ENCODE measurements at places on chromosomes 12 and 14.

GRCh38 chr12:132541996-132542395, 52.0 kb downstream of the FBRSL1 start:
- DNase-seq, result no peak

DNA sequence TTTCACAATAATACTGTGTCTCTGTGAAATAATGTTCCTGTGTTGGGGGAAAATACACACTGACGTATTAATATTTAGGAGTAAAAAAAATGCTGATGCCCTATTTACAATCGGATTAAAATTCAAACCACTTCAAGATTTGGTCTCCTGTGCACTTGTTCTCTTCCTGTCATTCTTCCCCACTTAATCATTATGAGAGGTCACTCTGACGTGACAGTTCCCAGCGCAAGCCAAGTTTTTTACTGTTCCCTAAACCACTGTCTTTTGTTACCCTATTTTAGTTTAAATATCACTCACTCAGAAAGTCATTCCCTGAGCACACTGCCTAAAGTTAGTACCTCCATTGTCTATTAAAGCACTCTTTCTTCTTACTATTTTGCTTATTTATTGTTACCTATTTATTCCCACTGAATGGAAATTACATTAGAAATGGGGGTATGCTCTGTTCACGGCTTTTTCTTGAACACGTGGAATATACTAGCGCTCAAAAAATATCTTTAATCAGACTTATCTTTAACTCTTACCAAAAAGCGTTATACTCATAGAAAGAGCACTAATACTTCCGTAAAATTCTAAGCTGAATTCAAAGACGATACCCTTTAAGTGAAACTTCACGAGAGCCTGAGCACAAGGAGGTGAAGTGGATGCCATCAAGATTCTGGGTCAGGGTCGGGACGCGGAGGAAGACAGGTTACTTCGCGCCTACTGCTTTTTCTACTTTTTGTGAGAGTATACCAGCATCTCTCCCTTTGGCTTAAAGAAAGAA, 670 bp upstream of the PSMA3 start:
- no peak for DNase-seq

DNA sequence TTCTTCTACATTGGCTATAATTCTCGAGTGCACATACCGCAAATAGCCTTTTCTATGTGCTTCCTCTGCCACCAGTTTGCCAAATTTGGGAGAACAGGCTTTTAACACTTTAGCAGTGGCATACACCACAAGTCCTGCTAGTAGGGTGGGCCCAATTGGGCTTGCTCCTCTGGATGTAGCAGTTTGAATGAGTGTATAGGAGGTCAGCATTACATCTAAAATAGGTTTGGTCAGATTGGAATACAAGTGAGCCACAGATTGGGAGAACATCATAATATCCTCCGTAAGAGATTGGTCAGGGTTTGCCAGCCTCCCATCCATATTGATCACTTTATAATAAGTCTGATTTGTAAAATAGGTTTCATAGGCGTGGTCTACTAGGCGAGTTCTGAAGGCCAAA, 902 bp downstream of the ABCD2 start:
- DNase-seq, result no peak

DNA sequence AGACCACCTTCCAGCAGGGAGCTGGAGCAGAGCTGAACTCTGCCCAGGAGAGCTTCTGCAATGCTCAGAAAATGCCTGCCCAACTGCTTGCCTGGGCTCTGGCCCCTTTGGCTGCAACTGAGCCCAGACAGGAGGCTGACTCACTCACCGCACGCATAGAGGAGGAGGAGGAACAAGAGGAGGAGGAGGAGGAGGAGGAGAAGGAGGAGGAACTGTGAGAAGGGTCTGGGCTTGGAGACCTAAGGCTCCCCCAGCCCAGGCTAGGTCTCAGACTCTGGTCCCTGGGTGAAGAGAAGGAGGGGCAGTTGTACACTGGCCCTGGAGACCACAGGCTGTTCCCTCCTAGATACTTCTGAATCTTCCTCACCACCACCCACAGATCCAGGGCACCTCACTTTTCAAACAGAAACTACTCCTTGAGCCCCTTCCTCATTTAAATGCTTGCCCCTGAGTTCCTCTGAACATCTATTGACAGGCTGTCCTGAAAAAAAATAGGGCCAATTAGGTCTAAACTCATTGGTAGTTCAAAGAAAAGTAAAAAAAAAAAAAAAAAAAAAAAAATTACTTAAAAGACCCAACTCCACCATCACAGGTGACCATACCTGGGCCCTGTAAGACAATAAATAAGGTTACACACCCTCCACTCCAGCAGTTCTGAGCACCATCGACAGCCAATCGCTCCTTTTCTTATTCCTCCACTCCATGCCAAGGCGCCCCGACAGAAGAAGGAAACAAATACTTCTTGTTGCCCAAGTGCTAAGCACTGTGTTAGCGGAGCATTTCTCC, 674 bp downstream of the VDR start:
- no peak for DNase-seq

DNA sequence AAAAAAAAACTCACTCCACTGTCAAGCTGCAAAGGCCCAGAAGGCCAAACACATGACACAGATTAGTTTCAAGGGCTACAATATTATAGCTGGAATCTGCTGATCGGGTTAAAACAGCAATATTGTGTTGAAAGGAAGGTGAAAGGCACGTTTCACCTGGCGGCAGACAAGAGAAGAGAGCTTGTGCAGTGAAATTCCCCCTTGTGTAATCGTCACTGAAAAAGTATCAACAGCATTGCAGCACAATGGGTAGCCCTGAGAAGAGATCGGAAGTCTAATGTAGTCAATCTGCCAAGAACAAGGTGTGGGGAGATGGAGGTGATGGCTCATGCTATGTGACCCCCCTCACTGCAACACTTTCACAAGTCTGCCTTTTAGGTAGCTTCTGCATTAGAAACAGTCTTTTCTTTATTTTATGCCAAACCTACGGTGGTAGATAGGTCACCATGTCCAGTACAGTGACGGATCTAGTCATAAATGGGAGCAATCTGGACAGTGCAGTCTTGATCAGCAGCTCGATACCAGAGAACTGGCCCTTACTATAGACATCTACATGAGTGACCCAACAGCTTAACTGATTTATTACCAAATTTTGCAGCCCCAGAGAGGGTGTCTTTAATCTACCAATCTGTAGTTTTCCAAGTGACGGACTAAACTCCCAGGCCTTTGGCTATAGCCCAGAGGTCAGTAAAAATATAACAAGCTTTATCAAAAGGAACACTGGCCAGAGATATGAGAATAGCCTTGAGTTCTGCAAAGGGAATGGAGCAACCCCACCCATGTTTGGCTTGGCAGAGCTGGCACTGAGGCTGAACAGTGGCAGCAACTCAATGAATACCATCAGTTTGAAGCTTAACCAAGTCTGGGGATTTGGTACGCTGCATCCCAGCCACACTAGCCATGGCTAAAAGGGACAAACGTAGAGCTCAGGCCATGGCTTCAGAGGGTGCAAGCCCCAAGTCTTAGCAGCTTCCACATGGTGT, 35.4 kb downstream of the SPTSSA start:
- no peak for DNase-seq

DNA sequence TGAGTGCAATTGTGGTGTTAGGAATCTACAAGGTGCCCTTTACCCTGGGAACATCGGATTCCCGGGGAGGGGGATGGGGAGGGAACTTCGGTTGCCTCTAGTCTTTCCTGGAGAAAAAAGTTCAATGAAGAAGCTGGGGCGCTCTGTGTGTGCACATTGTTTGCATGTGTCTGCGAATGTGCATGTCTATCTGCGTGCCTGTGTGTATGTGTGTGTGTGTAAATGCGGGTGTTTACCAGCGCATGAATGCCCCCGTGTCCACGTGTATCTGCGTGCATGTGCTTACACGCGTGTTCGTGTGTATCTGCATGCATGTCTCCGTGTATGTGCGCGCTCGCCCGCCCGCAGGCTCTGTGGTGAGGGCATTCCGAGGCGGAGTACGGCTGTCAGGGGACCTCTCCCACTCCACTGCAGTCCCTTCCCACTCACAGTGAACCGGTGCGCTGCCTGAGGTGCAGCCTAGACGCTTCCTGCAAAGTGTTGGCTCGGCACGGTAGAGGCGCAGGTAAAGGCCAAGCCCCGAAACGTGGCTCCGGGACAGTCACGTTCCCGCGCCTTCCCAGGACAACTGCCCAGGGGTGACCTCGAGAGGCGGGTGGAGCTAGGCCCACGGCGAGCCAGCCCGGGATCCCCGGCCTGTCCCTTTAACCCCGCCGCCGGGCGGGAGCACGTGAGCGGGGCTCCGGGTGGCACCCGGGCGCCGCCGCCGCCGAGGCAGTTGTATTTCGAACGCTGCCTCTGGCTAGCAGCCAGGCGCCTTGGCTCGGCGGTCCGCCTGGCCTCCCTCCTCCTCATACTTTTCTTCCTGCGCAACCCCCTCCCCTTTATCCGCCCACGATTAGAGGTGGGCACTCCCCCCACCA, 539 bp upstream of the HMGA2 start:
- no peak for DNase-seq

- DNase-seq, result no peak
Measured at GRCh38 chr12:39272871-39273655, 169.9 kb downstream of the KIF21A start.

DNA sequence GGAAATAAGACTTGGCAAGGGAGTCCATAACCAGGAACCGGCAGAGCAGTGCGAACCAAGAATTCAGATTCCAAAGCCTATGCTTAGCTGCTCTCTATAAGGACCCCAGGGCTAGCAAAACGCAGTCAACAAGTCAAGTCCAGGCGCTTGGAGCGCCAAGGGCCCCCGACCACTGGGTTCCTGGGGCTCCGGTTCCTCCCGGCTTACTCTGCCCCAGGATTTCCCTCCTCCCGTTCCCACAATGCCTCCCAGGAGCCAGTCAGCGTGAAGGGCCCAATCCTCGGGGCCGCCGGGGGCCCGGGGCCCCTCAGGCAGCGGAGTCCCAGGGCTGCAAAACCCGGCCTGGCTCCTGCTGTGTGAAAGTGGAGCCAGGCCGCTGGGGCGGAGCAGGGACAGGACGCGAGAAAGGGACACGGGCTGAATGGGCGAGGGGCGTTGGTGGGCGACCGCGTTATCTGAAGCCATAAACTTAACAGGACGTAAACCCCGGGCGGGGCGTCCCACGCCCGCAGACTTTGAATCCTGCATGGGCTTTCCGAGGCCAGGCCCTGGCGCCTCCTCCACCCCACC, 1.5 kb downstream of the KRT8 start:
- DNase-seq, result no peak

DNA sequence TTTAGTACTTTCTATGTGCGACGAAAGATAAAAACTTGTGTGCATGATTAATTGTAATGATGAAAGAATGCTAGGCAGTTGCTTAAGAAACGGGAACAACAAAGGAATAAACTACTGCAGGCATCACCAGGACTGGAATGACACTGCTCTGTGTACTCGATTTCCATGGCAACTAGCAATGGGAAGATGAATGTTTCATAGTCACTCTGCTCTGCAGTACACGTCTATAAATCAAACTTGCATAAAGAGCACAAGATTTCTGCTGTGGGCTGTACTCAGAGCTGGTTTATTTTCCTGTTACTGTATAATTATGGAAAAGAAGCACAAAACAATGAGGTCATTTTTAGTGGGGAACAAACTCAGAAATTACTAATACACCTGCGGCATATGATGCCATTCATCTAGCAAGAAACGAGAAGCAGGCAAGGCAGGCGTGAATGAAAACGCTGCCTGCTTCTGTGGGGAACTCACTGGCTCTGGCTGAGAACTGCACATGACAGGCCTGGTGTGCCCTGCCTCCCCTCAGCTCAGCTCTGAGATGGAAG, 41.8 kb downstream of the EFCAB11 start:
- no peak for DNase-seq

- DNase-seq, result no peak
Measured at GRCh38 chr12:96338852-96339471, 61.3 kb downstream of the CDK17 start.

- no peak for DNase-seq
Measured at GRCh38 chr12:106994579-106995220, 7.8 kb upstream of the MTERF2 start.

DNA sequence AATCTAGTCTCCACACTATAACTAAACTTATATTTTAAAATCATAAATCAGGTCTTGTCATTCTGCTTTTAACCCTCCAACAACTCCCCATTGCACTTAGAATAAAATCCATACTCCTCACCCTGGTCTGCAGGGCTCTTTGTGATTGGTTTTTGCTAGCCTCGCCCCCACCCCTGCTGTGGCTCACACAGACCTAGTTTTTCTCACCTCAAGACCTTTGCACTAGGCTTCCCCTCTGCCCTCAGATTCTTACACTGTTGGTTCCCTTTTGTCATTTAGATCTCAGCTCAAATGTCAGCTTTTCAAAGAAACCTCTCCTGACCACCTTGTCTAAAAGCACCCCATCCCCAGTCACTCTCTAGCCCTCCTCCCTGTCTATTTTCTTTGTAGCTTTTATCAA, 10.7 kb upstream of the LHX5 start:
- no peak for DNase-seq

DNA sequence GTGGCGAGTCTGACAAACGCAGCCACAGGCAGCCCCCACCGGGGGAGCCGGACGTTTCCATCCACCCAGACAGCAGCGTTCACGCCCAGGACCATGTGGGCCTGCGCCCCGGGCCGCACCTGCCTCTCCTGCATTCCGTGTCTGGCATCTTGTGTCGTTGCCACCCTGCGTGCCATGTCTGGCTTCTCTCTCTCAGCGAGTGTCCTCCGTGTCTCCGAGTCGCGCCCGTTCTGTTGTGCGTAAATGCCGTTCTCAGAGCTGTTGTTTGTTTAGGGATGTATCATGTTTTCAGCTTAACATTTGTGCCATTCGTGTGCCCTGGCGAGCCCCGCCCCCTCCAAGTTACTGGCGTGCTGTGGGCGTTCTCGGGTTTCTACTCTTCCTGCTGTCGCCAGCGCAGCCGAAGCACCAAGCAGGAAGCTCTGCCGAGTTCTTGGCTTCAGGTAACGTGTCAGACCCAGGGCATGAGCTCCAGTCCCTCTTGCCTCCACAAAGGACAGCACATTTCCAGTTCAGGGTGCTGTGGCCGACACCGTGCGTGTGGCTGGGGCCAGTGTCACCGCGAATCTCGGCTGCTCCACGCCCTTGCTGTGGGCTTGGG, 34.6 kb downstream of the NOC4L start:
- no peak for DNase-seq

DNA sequence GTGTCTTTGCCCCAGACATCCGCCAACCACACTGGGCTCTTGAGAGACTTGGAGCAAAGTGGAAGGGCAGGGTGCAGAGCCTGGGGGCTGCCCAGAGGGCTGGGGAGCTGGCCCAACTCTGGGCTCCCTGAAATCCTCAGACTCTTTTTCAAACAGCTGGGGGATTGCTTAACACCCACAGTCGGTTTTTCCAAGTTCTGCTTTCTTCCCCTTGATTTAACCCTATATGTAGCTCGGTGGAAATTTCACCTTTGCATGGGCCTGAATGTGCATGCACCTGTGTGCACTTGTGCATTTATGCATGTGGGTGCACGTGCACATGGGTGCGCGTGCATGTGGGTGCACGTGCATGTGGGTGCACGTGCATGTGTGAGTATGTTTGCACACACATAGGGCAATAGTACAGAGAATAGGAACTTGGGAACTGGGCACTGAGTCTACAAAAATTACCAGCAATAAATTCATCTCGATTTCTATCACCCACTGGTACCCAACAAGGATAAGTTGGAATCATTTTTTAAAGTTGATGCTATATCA, 52.3 kb upstream of the RFLNA start:
- DNase-seq, result no peak
